ENCODE measurements at places on chromosomes 7 and 10.
A peak's percentile ranks its signal among the peaks of the same experiment; 100 is the strongest.

DNA sequence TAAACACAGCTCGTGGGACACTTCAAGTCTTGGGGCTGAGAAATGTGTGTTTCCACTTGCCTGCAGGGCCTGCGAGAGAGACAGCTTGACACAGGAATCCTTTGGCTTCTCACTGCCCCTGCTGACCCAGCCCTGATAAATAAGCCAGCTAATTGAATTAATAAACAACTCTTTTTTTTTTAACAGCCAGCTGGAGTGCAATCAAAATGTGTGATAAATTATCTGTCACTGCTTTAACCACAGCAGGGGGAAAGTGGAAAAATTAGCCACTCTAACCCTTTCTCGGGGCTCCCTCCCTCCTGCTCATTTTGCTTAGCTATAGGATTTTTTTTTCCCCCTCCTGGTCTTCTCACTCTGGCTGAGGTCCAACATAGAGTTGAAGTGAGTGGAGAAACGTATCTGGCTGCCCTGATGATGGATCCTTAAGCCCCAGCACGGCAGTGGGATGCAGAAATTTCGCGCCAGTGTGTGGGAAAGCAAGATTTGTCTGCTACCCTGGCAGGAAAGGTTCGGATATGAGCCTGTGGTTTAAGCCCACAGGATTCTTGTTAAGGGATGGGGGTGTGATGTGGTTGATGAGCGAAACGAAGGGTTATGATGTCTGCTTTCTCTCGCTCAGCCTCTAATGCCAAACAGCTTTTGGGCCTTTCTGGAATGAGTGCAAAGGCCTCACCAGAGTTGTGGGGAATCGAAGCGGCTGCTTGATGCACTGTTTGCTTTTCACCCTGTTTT is 173.8 kb downstream of the TRIL start:
- H3K27ac ChIP-seq = peak overlapping the region; percentile 18
- no peak overlapping the region for H3K4me3 ChIP-seq
- no peak for DNase-seq

GRCh38 chr7:30136117-30136731 is 1.4 kb downstream of the MTURN start:
- peaks cover 13% of the 10 kb centered on the region for H3K27me3 ChIP-seq
- peak overlapping the region; percentile 85 for H3K4me3 ChIP-seq
- H3K4me1 ChIP-seq = peaks cover 8% of the 10 kb centered on the region
- no peak for DNase-seq

DNA sequence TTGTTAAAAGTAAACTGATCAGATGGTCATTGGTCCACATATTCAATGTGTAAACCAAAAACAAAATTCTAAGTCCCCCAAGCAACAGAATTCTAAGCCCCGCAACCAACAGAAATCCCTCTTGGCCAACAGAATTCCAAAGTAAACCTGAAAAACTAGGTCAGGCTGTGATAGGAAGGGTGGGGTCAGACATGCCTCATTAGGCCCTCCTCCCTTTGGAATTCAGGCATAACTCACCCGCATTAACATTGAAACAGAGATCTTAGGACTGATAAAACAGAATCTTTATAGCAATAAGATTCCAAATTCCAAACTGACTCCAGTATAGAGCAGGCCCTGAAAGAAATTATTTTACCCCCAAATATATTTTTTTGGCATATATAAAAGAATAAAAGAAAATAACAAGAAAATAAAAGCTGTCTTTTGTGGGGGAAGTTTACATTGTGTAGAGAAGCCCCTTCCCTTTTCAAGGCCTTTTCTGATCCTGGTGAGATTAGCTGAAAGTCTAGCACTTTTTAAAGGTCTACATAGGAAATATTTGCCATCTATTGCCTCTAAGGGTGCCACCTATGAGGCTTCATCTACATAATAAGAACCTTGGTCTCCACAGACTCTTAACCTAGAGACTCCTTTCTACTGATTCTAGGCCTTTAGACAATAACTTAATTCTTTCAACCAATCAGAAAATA is 30.5 kb downstream of the GNAT3 start:
- no peaks in the 10 kb centered on the region for H3K36me3 ChIP-seq
- H3K27ac ChIP-seq = no peak overlapping the region
- no peak for DNase-seq
- H3K27me3 ChIP-seq = no peaks in the 10 kb centered on the region
- H3K4me3 ChIP-seq = no peak overlapping the region

DNA sequence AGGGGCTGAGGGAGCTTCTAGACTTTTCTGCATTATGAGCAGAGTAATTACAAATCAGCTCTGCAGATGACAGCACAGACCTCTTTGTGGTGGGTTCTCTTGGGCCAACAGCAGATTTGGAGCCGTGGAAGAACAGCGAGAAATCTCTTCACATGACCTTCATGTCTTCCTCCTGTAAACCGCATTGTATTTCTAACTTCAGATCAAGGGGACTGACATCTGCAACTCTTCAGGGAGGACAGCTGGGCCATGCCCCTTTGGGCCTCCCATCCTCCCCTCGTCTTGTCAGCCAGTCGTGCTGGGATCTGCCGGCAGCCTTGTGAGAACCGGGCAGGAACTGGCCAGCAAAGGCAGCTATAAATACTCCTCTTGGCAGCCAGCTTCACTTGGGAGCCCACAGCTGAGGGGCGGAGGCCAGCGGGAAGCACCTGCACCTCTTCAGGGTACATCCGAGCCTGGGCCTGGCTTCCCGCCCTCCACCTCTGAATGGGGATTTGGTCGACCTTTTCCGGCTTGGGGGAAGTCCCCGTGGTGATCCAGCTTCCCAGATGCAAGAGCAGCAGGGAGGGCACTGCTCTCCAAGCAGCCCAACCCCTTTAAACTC is 54.7 kb downstream of the STEAP1B start:
- H3K4me3 ChIP-seq = no peak overlapping the region
- peaks cover 16% of the 10 kb centered on the region for H3K4me1 ChIP-seq
- no peaks in the 10 kb centered on the region for H3K36me3 ChIP-seq
- peaks cover 3% of the 10 kb centered on the region for H3K27me3 ChIP-seq
- H3K27ac ChIP-seq = peak overlapping the region; percentile 70
- DNase-seq = peak; percentile 12

GRCh38 chr10:42477170-42477569 is 161.2 kb downstream of the ZNF33B start:
- H3K27me3 ChIP-seq = peaks cover 36% of the 10 kb centered on the region
- H3K4me1 ChIP-seq = peaks cover 4% of the 10 kb centered on the region
- H3K27ac ChIP-seq = no peak overlapping the region
- DNase-seq = no peak
- H3K4me3 ChIP-seq = no peak overlapping the region
- H3K36me3 ChIP-seq = no peaks in the 10 kb centered on the region

All from activated naive CD8-positive, alpha-beta T cell treated with anti-CD3 and anti-CD28 coated beads, Interleukin-2, amount 50 U/mL, for 24 hours (primary cell).